ENCODE measurements at places on chromosomes 3 and 15. TPM values are rescaled to one million over a fixed set of nuclear protein-coding genes. Genes with fewer than 3 reads are reported as not detected.

Gene CEP19
- total RNA-seq, result 1.6 TPM

Gene OSBPL10
- total RNA-seq, result 12.2 TPM

Gene SLC22A14
- total RNA-seq, result not detected

Gene RHOV
- total RNA-seq, result not detected

Gene WDR53
- total RNA-seq, result 2.0 TPM

Gene DISP2
- total RNA-seq, result 0.36 TPM

Gene HRG
- not detected for total RNA-seq

Gene GOLGA8S
- not detected for total RNA-seq

Gene STXBP5L
- total RNA-seq, result not detected

Gene P2RY1
- total RNA-seq, result 3.6 TPM

Gene CHST13
- total RNA-seq, result not detected

Gene CLPX
- total RNA-seq, result 34.7 TPM

Gene DALRD3
- total RNA-seq, result 41.3 TPM

Gene GATM
- not detected for total RNA-seq

Gene GUCA1C
- not detected for total RNA-seq

Gene NPAP1
- total RNA-seq, result not detected

Gene GOLGA6L22
- not detected for total RNA-seq

Gene PCLAF
- 16.2 TPM for total RNA-seq

Gene IL5RA
- not detected for total RNA-seq

Gene SPTBN5
- 0.16 TPM for total RNA-seq

Gene CATSPER2
- under 0.01 TPM for total RNA-seq

Gene HHLA2
- total RNA-seq, result not detected

Gene GPR156
- 0.49 TPM for total RNA-seq

Gene SEMA6D
- total RNA-seq, result 2.3 TPM

Gene CCRL2
- total RNA-seq, result 3.6 TPM

Gene TMCO5A
- not detected for total RNA-seq

Gene SLC27A2
- total RNA-seq, result not detected

Gene ERC2
- not detected for total RNA-seq

Data from cardiac atrium fibroblast (primary cell).